Astrocyte of the spinal cord (primary cell): ENCODE measurements at places on chromosomes 5 and 9.

DNA sequence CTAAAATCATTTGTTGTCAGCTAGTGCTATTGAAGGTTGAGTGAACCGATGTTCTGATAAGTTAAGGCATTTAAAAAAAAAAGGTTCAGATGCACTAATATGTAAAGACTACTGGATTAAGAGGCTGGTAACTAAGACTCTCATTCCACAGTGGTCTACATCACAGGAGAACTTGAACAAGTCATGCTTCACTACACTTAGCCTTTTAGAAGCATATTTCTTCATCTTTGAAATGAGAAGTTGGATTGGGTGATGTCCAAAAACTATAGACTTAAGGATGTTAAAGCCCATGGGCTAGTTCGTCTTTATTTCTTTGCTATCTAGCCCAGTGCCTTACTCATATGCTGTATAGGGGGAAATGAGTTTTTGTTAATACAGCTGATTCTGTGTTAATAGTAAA is 107.2 kb downstream of the NDUFS4 start:
- DNase-seq = no peak

DNA sequence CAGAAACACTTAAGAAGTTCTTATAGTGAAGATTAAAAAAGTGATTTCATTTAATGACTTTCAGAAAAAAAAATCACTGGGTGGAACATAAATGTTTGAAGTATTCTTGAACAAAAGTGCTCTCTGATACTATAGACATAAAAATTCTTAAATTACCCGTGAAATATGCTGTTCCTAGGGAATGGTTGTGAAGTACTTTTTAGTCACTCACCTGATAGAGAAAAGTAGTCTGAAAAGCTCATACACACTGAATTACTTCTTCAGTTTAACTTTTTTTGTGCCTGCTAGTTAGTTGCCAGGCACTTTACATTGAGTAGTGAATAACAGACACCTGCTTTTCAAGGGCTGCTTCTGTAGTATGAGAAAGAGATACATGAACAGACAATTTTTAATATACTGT is 78.0 kb downstream of the SH3GL2 start:
- DNase-seq = no peak

- DNase-seq = peak; percentile 97
These were observed 455.8 kb upstream of the PTGER4 start for GRCh38 chr5:40223884-40224402.

DNA sequence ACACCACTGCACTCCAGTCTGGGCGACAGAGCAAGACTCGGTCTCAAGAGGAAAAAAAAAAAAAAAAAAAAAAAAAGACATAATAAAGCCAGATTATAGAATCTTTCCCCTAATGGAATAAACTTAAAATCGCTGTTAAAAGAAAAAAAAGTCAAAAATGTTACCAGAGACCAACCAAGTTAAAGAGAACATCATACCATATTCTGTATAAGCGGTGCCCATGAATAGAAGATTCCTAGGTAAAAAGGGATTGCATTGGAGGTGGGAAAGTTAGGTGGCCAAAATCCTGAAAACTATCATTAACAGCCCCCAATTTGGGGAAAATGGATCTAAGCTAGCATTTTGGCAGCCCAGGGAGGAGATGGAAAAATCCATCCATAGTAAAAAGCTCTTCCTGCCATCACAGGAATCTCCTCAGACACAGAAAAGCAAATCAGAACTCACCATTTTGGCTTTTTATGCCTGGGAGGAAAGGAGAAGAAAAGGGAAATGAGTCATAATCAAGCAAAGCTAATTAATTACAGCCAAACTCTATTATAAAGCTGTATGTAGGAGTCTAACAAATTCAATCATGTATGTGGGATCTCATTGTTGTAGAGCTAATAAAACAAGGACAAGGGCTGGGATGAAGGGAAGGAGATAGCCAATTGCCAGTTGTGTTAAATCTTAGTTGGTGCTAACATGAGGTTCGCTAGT is 363.8 kb downstream of the ARL15 start:
- DNase-seq = no peak

GRCh38 chr5:172145870-172146747 is 41.9 kb downstream of the STK10 start:
- DNase-seq = no peak

GRCh38 chr5:161895514-161895913 is 47.6 kb downstream of the GABRA1 start:
- no peak for DNase-seq

GRCh38 chr9:99058964-99059921 is 45.7 kb upstream of the TGFBR1 start:
- no peak for DNase-seq

DNA sequence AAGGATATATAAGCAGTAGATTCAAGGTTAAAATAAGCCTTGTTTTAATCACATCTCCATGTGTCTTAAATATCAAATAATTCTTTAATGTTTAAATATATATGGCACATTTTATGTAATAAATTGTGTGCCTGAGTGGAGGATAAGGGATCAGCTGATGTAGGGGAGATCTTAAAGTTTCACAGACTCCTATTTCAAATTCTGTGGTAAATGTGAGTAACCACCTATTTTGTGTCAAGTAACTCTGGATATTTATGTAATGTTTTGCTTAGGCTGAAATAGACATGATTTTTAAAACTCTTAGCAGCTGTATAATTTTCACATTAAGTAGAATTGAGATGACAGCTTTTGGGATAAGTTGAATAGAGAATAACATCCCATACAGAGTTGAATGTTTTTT is 41.3 kb upstream of the ITGA2 start:
- peak; percentile 36 for DNase-seq

GRCh38 chr9:126303488-126303887 is 23.1 kb upstream of the MVB12B start:
- DNase-seq = peak; percentile 6

GRCh38 chr9:114218264-114219120 is 63.2 kb downstream of the COL27A1 start:
- DNase-seq = peak; percentile 33

DNA sequence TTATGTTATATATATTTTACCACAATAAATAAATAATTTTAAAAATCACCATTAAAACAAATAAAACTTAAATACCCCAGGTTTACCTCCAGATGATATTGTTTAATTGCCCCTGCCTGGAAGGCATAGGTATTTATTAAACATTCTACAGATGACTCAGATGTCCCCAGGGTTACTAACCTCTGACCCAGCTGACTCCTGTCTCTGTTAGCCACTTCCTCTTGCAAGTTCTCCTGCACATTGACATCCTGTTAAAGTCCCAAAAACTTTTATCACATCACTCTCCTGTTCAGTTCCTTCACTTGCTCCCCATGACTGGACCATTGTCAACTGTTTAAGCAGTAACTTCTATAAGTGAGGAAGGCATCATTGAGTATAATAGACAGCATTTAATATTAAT is 37.0 kb upstream of the RAB3C start:
- no peak for DNase-seq

GRCh38 chr5:155921621-155922020 is 405.3 kb upstream of the SGCD start:
- DNase-seq = no peak

DNA sequence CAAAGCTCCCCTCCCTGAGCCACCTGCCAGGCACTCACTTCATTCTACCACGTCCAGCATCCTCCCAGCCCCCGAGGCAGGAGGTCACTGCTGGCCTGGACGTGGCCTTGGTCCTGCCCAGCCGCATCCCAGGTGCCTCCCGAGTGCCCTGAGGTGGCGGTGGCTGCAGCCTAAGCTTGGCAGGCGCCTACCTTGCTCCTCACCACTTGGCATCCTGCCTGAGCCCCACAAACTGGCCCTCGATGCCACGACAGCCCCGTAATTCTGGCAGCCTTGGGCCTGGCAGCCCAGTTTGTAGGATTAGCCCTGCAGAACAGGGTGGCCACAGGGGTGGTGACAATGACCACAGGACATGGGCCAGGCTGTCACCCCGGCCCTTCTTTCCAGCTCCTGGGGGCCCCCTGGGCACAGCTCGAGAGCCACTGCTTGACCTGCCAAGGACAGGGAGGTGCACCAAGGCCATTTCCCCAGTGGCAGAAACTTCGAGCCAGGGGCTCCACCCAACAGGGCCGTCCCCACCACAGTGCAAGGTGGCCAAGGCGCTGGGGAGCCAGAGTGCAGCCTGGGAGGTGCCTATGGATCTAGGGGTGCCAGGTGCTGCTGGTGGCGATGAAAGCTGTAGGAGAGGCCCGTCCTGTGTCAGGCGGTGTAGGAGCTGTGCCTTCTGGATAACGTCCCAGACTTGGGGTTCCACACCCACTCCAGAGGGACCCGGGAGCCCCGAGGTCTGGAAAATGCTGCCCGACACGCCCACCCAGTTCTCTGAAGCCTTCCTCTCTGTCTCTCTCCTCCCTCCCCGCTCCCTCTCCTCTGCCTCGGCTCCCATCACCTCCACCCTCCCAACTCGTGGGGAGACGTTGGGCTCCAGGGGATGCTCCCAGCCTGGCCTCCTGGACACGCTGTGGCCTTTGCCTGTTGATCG is 18.4 kb downstream of the NKD2 start:
- DNase-seq = no peak

DNA sequence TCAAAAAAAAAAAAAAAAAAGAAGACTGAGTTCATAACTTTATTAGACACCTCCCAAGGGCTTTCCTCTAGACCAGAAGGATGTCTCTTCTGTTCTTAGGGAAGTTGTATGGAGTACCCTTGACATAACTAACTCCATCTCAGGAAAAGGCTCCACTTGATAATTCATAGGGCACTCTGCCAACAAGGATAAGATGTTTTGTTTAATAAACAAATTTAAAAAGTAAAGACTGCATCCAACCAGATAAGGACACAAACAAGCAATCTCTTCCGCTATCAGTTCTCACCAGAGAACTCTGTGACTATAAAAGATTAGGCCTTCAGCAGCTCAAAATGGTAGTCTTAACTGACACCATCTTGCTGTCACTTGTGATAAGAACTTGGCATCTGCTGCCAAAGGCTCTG is 65.8 kb downstream of the SFXN1 start:
- no peak for DNase-seq

GRCh38 chr5:133398646-133399101 is 213.7 kb downstream of the FSTL4 start:
- no peak for DNase-seq

GRCh38 chr5:51846015-51846414 is 462.8 kb downstream of the ISL1 start:
- no peak for DNase-seq

DNA sequence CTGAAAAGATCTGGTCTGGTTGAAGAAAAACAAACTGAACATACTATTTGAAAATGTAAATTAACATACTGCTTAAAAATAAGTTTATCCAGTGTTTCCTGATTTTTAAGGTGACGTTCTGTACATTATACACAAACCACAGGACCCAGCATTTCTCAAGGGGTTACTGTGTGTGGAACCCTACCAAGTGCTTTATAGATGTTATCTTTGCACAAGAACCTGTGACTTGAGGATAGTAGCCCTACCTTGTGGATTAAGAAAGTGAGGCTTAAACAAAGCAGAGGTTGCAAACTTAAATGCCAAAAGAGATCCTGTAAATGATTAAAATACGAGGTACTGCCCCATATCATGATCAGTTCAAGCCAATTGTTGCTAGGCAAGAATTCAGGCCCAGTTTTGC is 4.7 kb downstream of the KLF9 start:
- no peak for DNase-seq

- peak; percentile 56 for DNase-seq
These were observed 243.8 kb downstream of the CSNK1G3 start for GRCh38 chr5:123755653-123756317.

DNA sequence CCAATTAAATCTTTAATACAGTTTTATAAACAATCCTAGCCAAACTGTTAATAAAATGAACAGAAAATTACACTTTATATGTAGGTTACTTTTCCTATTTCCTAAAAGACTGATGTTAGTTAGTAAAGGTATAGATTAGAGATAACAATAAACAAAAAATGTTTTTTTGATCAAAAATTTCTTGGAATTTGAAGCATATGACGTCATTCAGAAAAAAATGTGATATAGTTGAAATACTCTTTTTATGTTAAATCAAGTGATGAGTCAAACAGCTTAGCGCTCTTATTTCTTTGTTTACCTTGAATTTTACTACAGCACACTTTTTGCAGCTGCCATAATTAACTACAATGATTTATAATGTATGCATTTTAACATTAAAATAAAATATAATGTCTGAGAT is 195.8 kb downstream of the SLC12A2 start:
- DNase-seq = no peak

DNA sequence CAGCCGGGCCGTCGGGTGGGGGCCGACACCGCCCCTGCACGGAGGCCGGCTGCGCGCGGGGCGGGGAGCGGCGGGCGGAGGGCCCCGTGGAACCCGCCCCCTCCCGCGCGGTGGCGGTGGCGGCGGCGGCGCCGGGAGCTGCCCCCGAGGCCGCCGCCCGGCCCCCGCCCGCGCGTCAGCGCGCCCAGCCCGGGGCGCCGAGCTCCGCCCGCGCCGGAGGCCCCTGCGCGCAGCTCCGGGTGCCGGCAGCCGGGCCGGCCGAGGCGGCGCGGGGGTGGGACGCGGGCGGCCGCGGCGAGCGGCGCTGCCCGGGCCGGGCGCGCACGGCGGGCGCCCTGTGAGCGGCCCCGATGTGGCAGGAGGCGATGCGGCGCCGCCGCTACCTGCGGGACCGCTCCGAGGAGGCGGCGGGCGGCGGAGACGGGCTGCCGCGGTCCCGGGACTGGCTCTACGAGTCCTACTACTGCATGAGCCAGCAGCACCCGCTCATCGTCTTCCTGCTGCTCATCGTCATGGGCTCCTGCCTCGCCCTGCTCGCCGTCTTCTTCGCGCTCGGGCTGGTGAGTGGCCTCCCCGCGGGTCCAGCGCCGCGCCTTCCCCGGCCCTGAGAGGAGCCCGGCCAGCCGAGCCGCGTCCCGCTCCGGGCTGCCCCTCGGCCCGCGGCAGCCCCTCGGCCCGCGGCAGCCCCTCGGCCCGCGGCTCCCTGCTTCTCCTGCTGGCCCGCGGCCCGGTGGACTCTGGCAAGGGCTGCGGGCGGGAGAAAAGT is at the start of gene ADCY2:
Gene ADCY2 (plus strand): TSS at position 192 of the 766 bp plus-strand sequence. CDS start 159 bp downstream, at position 351.
- no peak for DNase-seq

GRCh38 chr5:134736173-134736812 is 2.1 kb upstream of the CAMLG start:
- DNase-seq = no peak

GRCh38 chr5:9207817-9208418 is 338.0 kb downstream of the SEMA5A start:
- DNase-seq = peak; percentile 68

DNA sequence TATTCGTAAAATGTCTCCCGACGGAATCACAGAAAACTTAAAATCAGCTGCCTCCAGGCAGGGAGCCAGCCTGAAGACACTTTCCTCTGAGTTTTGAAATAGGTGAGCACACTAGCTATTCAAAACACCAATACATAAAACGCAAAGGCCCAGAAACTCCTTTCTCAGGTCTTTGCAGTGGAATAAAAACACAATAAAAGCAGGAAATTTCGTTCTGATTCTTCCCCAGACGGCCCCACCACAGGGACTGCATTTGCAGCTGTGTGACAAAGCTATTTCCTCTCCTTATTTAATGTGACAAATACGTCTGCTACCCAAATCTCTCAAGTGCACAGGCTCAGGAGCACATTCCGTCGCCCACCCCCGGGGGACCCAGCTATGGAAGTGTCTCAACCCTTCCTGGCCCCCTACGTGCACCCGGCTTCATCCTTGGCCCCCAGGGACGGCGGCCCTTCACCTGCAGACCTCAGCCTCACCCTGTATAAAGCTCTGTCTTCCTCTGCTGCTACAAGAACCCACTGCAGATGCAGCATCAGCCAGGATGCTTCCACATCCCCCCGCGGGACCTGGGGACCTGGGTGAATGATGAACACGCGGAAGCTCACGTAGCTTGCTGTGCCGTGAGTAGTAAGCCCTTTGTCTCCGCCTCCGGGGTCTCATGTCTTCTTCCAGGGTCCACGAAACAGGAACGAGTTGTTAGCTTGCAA is 24.9 kb downstream of the AHRR start:
- DNase-seq = no peak

- DNase-seq = peak; percentile 48
These were observed 57.6 kb downstream of the AHRR start for GRCh38 chr5:378976-379742.

GRCh38 chr5:78286290-78286689 is 8.2 kb downstream of the AP3B1 start:
- no peak for DNase-seq
